Muscle of leg (tissue), 16 donors: ENCODE measurements at places on chromosomes 16 and 17. TPM values are rescaled to one million over a fixed set of nuclear protein-coding genes. Genes with fewer than 3 reads are reported as not detected.

GOT2 gene
- 33.5 TPM for total RNA-seq

DNA sequence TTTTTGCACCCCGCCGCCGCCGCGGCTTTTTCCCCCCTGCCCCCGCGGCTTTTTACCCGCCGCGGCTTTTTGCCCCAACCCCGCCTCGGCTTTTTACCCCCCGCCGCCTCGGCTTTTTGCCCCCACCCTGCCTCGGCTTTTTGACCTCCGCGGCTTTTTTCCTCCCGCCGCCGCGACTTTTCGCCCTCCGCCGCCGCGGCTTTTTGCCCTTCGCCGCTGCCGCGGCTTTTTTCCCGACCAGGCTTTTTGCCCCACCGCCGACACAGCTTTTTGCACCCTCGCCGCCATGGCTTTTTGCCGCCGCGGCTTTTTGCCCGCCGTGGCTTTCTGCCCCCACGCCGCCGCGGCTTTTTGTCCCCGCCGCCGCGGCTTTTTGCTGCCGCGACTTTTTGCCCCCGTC lies 137.0 kb upstream of the TP53TG3D start:
- DNase-seq, result no peak

- DNase-seq, result no peak
Observed at GRCh38 chr16:1941162-1942046, 1.6 kb downstream of the MSRB1 start.

- no peak for DNase-seq
Observed at GRCh38 chr16:53198933-53199332, 144.1 kb downstream of the CHD9 start.

GRCh38 chr17:76261421-76262215 lies 3.5 kb upstream of the UBALD2 start:
- peak; percentile 45 for DNase-seq

TBC1D3B gene
- total RNA-seq, result 4.4 TPM

GRCh38 chr17:64607862-64608565 lies 54.1 kb downstream of the SMURF2 start:
- no peak for DNase-seq
